ENCODE measurements at places on chromosomes 2 and 18.

DNA sequence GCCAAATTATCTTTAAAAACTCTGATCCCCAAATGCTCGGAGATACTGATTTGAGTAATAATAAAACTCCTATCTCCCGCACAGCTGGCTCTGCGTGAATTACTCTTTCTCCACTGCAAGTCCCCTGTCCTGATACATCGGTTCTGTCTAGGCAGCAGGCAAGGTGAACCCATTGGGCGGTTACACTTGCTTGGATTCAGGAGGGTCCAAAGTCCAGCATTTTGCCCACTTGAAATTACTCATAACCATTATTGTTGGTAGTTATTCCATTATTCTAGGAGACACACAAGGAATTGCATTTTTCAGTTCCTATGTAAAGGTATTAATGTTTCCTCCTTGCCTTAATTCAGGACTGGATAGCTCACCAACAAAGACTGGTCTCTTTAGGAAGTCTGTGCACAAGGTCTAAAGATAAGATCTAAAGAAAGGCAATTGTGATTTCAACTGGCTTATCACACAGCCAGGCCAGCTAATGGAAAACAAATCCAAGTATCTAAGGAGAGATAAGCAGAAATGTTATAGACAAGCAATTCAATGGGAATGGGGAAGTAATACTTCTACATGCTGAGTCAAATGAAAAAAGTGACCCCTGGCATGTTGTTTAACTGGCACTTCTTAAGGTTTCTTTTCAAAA lies 23.2 kb upstream of the NPC1 start:
- no peak for DNase-seq

- no peak for DNase-seq
These were observed 460 bp upstream of the ZBTB7C start for GRCh38 chr18:48409591-48410094.

- no peak for DNase-seq
These were observed 277.3 kb upstream of the HDAC4 start for GRCh38 chr2:239678186-239678490.

DNA sequence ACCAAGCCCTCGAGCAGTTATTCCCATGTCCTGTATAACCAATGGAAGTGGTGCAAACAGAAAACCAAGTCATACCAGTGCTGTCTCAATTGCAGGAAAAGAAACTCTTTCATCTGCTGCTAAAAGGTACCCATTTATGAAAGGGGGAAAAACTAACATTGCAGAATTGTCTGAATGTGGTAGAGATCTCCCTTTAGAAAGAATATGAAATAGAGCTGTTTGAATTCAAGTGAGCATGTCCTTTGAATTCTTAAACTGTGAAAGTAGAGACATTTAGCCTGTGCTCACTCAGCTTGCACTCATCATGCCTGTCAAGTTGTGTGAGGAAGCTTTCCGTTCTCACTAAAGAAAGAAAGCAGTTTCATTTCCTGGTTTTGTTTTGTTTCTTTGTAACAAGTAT lies 87.4 kb downstream of the EML4 start:
- DNase-seq: no peak

GRCh38 chr2:176652300-176653182 lies 383.3 kb downstream of the MTX2 start:
- peak; percentile 50 for DNase-seq

DNA sequence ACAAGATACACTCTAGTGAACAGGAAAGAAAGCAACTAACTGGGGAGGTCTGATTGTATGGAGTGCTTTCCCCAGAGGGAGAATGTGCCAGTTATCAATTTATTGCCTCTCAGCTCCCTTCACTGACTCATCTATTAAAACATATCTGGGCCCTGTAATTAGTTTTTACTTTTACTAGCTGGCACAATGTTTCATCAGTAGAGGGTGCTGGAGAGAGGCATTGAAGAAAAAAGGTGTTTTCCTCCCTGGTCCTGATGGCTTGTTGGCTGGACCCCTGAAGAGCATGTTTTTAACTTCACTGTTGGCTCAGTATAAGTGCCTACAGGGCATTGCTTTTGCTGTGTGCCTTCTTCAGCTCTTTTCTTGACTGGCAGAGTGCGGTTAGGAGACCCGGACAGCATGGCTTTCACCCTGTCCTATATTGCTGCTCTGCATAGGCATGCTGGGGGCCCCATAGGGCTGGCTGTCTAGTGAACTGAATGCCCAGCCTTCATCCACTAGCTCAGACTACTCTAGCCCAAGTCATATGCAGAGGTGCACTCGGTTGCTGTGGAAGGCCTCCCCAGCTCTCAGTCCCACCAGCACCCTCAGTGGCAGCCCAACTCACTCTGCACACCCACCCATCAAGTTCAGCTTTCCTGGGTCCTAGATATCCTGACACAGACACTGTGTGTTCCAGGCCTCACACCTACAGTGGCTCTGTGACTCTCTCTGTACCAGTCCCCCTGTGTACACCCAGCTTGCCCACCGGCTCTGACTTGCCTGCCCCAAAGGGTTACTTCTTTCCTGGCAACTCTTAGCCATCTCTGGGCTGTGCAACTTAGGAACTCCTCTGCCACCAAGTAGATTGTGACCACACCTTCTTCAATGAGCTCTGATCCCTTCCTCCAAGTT lies 62.3 kb upstream of the ACYP2 start:
- peak; percentile 25 for DNase-seq

GRCh38 chr2:234259440-234259839 lies 208.9 kb downstream of the SPP2 start:
- DNase-seq: no peak

- no peak for DNase-seq
These were observed 47.6 kb upstream of the FAM124B start for GRCh38 chr2:224449212-224450147.

- no peak for DNase-seq
These were observed 91.4 kb upstream of the IL1R2 start for GRCh38 chr2:101900375-101900774.

DNA sequence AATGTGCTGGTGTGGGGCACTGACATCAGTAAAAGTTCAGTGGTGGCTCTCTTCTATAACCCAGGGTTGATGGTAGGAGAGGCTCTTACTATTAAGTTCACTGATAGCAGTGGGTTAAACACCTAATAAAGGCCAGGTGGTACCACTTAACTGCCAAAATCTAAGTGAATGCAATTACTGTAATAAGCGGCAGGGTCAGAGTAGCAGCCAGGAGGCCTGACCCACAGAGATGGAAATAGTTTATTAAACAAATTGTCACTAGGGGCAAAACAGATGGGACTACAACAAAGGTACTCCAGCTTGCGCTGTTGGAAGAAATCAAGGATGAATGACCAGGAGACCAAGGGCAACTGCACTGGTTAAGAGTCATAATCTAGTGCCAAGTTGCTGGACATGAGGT lies 26.6 kb downstream of the ZSWIM2 start:
- no peak for DNase-seq

- no peak for DNase-seq
These were observed 25.6 kb downstream of the ZNF407 start for GRCh38 chr18:74623047-74623816.

GRCh38 chr18:27685807-27686412 lies 491.0 kb downstream of the CDH2 start:
- DNase-seq: peak; percentile 19

GRCh38 chr2:123419976-123420375 lies 605.1 kb upstream of the CNTNAP5 start:
- DNase-seq: no peak

DNA sequence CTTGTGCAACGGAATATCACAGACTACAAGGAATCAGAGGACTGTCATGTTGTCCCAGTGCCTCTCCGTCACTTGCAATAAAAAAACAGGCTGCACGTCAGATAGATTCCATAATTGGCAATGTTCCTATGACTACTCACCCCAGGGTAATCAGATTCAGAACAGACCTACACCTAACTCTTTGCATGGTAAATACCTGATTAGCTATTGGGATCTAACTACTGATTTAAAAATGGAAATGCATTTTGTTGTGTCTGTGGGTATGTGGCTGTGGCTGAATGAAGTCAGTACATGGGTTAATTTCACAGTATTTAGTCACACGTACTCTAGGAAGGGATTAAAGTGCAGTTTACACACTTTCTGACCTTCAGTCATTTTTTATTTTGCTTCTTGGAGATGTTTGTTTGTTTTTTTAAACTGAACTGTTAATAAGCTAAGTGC lies 91.7 kb downstream of the SCN3A start:
- DNase-seq: no peak

- no peak for DNase-seq
These were observed 1.5 kb downstream of the TTC32 start for GRCh38 chr2:19899985-19900930.

- no peak for DNase-seq
These were observed 2.8 kb downstream of the GAREM2 start for GRCh38 chr2:26175466-26176278.

GRCh38 chr2:195108182-195108581 lies 548.8 kb upstream of the SLC39A10 start:
- no peak for DNase-seq

- no peak for DNase-seq
These were observed 114.3 kb downstream of the TPGS2 start for GRCh38 chr18:36714476-36714875.

DNA sequence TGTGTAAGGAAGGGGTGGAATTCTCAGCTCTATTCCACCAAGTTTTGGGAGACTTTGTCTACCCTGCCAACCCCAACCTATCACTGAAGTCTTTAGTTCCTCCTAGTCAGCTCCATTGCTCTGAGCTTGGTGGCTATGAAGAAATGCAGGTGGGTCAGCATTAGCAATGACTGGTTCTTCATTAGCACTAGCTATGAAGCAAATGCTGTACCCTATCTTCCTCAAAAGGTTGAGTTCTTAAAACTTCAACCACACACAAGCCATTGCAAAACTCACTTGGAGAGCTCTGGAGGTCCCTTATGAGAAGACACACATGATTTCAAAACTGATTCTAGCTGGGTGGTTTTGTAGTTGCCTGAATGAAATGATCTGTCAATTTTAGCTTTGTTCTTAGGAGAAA lies 193.8 kb downstream of the IKZF2 start:
- DNase-seq: no peak
